T-helper 17 cell (primary cell): ENCODE measurements at places on chromosomes 11 and 22.
A peak's percentile ranks its signal among the peaks of the same experiment; 100 is the strongest.

GRCh38 chr11:96200243-96200642 lies 142.8 kb downstream of the MAML2 start:
- no peak for DNase-seq

DNA sequence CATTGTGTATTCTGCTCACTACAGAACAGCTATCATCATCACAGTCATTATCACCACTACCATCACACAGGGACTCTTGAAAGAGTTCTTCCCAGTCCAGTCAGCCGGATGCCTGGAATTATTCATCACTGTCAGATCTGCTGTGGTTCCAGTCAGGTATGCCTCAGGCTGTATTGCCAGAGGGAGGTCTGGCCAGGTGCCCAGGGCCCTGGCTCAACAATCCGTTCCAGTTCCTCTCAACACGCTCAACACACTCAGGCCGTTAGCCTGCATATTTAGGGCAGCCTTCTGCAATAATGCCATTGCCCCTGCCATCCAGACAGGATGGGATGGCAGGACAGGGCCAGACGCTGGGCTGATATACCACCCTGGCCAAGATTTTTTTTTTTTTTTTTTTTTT lies 28.6 kb upstream of the RASL10A start:
- DNase-seq, result no peak

- DNase-seq, result no peak
Observed at GRCh38 chr11:62128835-62129234, 5.0 kb downstream of the INCENP start.

GRCh38 chr11:60994541-60995080 lies 23.1 kb downstream of the CD6 start:
- DNase-seq, result no peak

- no peak for DNase-seq
Observed at GRCh38 chr11:106920899-106921509, 97.3 kb downstream of the GUCY1A2 start.

GRCh38 chr11:119378851-119379465 lies 2.5 kb downstream of the USP2 start:
- DNase-seq, result no peak

GRCh38 chr11:131064373-131064991 lies 148.2 kb upstream of the SNX19 start:
- no peak for DNase-seq

- DNase-seq, result no peak
Observed at GRCh38 chr11:83033371-83033770, 38.3 kb downstream of the RAB30 start.

GRCh38 chr11:106872246-106872645 lies 146.0 kb downstream of the GUCY1A2 start:
- DNase-seq, result no peak

- DNase-seq, result no peak
Observed at GRCh38 chr22:22156716-22157347, 87.8 kb upstream of the VPREB1 start.

DNA sequence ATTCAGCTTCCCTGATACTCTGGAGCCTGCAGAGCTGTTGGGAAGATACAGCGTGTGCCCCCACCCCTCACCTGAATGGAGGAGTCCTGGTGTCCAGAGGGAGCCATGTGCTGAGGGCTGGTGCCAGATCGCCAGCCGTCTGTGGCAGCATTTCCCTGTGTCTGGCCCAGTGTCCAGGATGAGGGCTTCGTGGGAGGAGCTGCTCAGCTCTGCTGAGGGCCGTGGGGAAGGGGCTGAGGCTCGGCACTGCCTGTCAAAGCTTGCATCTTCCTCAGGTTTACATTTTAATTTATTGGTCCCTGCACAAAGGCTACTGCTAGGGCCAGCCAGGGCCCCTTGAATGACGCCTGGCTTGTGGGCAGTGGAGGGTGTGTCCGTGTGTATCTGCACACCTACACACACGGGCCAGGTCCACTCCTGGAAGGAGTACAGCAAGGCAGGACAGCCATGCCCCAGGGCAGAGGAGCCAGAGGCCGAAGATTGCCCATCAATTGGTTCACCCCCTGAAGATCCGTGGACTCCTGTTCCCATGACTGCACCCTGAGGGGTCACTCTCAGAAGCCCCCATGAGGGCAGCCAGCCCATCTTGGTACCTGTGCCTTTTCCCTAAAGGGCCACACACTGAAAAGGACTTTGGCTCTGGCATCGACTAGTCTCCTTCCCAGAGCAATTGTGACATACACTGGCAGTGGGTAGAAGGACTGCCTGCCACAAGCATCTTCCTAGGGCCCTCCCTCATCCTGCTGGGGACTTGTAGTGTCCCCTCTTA lies 107.7 kb upstream of the PARVA start:
- DNase-seq, result no peak

DNA sequence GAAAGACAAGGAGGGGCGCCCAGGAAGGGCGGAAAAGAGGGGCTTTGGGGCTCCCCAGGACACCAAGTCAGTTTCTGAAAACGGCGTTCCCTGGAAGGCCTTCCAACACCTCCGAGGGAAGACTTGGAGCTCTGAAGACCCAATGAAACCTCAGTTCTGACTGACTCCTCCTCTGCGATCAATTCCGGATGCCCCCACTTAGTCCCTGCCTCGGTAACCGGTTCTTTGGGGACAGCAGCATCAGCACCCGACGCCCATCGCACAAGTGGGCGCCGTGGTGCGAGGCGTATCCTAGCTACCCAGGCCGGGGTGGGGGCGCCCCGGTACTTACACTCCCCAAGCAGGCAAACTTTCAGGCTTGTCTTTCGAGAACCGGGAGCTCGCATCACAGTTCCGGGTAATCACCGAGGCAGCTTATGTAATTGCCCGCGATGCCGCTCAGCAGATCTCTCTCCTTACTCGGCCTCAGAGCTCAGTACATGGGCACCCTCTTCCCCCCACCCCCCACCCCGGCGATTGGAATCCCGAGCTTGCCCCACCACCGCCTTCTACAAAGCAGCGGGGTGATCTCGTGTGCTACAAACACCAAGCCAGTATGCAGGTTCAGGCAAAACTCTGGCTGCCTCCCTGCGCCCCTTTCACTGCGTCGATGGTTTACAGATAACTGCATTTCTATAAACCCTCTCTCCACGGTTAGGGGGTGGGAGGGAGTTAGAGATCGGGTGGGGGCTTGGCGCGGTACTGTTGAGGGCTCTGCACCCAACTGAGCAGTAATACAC lies 2.0 kb downstream of the TENM4 start:
- no peak for DNase-seq

GRCh38 chr11:135075740-135076139 lies 663.7 kb upstream of the B3GAT1 start:
- DNase-seq, result peak; percentile 41

DNA sequence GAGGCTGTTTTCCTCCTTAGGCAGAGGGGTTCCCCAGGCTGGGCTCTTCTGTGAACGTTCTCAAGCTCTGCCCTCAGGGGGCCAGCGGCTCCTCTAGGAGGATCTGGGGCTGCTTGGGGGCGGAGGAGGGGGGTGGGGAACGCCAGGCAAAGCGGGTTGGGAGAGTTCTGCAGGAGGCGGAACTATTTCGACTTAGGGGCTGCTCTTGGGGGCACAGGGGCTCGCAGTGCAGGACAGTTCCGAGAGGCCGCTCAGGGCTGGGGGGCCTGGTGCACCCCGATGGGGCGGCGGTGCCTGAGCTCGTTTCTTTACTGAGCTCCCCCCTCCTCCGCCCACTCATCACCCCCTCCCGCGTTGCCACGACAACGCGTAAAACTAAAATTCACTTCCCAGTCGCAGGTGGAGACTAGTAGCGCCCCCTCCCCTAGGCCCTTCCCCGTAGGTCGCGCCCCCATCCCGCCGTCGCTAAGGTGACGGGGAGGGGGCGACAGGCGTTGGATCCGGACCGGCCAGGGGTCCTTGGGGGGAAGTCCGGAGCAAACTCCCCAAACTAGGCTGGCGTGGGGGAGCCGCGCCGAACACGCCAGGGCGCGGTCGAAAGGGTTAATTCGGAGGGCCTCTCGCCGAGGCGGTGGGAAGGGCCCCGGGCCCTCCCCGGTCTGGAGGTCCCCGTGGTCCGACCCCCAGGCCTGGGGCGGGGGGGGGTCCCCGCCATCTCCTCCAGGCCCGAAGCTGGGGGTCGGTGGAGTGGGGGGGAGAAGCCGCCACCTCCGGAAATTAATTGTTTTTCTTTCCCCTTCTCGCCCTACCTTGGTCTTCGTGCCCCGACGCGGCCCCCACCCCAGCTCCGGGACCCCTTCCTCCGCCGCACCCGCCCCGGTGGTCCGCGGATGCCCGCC lies 857 bp downstream of the SHANK3 start:
- DNase-seq, result no peak

- DNase-seq, result no peak
Observed at GRCh38 chr22:31327806-31328543, 18.2 kb downstream of the PATZ1 start.

DNA sequence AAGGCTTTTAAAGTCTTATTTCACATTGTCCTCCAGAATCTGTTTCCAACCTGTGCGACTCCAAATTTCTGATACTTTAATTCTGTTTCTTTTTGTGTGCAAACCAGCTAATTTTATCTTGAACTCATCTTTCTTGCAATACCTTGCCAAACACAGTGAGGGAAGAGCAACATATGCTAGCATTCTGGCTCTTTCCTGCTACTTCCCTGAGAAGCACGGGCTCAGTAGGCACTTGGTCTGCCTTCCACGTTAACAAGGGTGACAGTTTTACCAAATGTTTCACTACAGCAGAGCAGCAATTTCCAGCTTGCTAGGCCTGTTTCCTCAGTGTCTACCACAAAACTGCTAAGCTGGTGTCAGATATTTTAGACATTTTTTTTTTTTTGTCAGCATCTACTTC lies 405.8 kb downstream of the NTM start:
- DNase-seq, result no peak

DNA sequence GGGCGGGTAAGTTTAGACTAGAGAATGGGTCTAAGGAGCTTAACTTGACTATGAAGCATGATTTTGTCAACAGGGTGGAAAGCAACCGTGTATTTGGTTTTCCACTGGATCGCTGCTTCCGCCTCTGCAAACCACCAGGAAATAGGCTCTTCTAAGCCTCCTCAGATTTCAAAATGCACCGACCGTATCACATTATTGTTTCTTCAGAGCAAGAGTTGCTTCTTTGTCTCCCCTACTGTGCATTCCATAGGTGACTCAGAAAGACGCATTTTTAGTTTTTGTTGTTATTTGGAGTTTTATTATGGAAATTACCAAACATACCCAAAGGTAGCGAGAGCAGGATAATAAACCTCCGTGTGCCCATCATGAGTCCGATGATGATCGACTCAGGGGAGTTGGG lies 64.3 kb upstream of the RASD2 start:
- DNase-seq, result no peak

- no peak for DNase-seq
Observed at GRCh38 chr11:104033561-104033960, 2.9 kb upstream of the DDI1 start.

DNA sequence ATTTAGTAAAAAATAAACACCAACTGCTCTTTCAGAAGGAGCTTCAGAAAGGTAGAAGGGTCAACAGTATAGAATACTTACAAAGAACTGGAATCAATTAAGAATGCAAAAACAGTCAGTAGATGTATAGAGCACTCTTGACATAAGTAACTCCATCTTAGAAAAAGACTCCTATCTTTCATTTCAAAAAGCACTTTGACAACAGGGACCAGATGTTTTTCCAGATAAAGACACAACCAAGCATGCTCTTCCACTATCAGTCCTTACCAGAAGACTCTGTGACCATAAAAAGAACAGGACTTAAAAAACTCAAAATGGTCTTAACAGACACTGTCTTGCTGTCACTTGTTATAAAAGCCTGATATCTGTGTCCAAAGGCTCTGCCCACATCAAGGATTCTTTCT lies 5.2 kb downstream of the SLC25A17 start:
- DNase-seq, result no peak

DNA sequence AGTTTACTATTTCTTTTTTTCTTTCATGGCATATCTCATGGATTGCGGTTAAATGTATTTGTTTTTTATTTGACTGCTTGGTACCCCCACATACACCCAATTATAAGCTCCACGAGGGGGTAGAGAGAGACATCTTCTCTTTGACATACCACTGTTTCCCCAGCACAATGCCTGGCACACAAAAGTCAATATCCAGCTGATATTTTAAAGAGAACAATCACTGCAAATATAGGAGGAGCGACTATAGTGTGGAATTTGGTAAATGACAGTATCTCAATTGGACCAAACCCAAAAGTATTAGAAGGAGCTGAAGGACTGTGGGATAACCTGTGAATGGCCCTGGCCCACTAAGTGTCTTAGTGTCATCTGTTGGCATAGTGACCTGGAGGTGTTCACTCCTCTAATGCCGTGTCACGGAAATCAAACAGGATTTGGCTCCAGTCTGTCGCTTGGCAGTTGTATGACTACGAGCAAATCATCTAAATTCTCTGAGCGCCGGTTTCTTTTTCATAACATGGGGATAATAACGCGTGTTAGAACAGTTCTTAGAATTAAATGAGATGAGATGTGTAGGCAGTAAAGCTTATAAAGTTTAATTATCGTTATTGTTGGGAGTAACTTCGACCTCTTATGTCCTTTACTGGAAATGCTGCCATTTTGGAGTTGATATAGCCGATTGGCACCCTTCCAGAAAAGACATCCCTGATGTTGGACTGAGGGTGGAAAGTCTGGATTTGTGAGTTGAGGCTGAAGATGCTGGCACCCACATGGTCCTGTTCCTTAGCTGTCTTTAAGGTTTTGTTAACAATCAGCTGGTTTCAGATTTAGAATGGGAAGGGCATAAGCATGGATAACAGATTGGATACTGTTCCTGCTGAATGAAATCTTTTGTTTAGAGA lies 144.5 kb downstream of the DBX1 start:
- DNase-seq, result no peak

- peak; percentile 69 for DNase-seq
Observed at GRCh38 chr22:22787786-22788459, 99.7 kb upstream of the IGLL5 start.

GRCh38 chr22:20244691-20245576 lies 23.2 kb downstream of the RTN4R start:
- DNase-seq, result peak; percentile 28

GRCh38 chr11:83255366-83255765 lies 30.8 kb downstream of the CCDC90B start:
- DNase-seq, result no peak

- no peak for DNase-seq
Observed at GRCh38 chr11:113022262-113022661, 61.0 kb downstream of the NCAM1 start.

DNA sequence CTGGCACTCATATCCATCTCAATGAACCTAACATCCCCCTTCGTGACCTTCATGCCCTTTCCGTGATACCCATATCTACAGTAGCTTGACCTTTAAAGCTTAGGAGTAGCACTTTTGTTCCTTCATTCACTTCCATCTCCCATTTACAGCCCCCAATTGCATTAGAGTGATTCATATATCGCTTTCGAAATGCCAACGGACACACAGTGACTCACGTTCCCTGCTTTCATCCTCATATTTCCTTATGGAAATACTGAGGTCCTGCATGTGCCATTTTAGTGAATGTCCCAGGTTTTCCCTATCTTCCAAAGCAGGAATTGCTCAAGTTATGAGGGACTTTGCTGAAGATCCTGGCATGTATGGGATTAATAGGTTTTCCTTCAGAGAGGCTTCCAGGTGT lies 44.3 kb upstream of the CEP126 start:
- no peak for DNase-seq

GRCh38 chr11:9384535-9385326 lies at the start of gene IPO7:
Gene IPO7 (plus strand): TSS chr11:9384652. CDS start chr11:9384764, 112 bp downstream.
- DNase-seq, result peak; percentile 75
